Amniotic epithelial cell (primary cell): ENCODE measurements at places on chromosomes 16 and 17.

GRCh38 chr17:55492781-55493341, 18.4 kb downstream of the SMIM36 start:
- DNase-seq, result no peak

DNA sequence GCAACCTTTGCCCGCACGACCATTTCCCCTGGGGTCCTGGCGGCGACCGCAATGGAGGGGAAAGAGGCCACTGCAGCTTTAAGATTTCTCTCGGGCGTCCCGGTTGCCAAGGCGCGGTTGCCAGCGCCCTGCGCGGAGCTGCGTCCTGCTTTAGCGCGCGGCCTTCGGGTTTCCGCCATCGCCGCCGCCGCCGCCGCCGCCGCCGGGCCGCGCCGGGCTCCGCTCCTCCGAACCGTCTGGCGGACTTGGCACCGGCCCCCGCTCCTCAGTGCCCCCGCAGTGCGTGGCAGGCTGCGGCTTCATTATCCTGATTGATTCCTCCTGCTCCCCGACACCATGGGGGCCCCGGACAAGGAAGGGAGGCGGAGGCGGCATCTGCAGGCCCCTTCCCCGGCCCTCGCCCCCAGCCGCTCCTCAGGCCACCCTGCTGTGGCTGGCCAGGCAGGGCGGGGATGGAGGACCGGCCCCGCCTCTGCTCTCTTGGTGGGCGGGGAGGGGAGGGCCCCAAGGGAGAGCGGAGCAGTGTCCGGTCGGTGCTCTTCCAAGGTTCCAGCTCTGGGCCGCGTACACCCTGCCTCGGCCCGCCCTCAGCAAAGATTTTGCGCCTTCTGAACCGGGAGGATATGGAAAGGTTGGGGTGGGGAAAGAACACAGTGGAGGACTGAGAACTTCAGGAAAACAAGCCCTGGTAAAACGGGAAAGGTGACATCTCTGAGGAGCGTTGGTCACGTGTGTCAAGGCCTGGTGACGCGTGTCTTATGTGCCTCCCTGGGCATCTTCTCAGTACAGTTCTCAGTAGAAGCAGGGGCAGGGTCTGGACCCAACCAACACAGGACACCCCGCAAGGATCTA, 34.0 kb downstream of the NEUROD2 start:
- DNase-seq, result peak; percentile 63

GRCh38 chr16:47374629-47375028, 86.2 kb downstream of the ITFG1 start:
- DNase-seq, result no peak

- no peak for DNase-seq
Measured at GRCh38 chr16:5917436-5918195, 820.0 kb upstream of the EEF2KMT start.

GRCh38 chr17:76264425-76264754, 758 bp upstream of the UBALD2 start:
- no peak for DNase-seq

DNA sequence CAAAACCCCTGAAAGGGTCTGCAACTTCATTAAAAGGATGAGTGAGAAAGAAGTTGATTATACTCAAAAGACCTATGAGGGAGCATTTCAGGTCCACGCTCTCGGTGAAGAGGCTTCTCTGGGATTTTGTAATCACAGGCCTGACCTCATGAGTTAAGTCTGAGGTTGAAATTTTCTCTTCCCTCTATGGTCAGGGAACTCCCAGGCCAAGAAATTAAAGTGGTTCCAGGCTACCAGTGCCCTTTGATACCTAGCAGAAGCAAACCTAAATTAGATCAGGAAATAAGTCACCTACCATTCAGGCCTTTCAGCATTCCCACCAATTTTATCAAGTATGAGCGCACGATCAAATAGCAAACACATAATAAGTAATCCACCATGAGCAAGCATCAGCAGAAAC, 27.9 kb downstream of the MBTD1 start:
- peak; percentile 24 for DNase-seq

DNA sequence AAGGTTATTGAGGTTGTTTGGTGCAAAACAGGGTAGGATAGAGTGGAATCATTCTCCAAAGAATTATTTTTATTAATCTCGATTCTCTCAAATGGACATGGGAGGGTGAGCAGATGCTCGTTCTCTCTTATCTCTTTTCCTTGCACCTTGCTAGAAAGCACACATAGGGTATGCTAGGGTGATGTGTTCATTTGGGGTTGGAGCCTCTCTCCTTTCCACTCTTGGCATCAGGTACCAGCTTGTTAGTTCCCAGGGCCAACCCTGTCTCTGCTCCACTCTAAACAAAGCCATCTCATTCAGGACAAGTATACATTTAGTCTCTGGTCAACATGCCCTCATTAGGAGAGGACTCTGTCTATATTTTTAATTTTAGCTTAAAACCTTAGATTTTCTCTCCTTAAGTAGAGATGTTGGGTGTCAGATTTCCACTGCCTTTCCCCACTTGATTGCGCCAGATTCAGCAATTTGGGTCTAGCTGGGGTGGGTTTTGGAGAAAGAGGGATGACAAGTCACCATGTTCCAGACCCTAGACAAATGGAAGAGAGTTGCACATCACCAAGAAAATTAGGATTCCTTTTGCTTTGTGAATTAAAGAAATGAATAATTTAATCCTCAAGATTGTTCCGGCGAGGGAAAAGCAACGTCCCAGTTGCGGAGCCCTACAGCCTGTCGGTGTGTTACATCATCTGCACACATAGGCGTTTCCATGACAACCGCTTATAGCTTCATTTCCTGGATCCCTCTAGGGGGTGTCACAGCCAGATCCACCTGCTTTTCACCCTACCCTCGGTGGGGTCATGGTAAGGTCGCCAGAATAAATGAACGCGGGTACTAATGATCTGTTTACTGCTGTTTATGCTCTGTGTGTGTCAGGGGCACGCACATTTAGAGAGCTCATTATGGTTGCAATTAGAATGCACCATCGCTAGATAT, 41.6 kb downstream of the SNX11 start:
- peak; percentile 21 for DNase-seq
